PC-3 (cell line): ENCODE measurements at places on chromosomes 6 and 20. TPM values are rescaled to one million over a fixed set of nuclear protein-coding genes. Genes with fewer than 3 reads are reported as not detected.

Gene KIAA0408
- 0.04 TPM in 1 of 2 replicates, not detected in the other for total RNA-seq

Gene CTAGE9
- total RNA-seq, result not detected in 2 replicates

Gene PHACTR1
- total RNA-seq, result not detected in 2 replicates

GRCh38 chr6:155201461-155202226 is 62.2 kb upstream of the CLDN20 start:
- H3K27me3 ChIP-seq, result no peaks in the 10 kb centered on the region
- peak; percentile 88 for DNase-seq
- H3K27ac ChIP-seq, result peak overlapping the region; percentile 93
- H3K36me3 ChIP-seq, result no peaks in the 10 kb centered on the region

GRCh38 chr6:51934098-51934497 is 153.3 kb downstream of the PKHD1 start:
- H3K4me1 ChIP-seq, result no peaks in the 10 kb centered on the region
- no peaks in the 10 kb centered on the region for H3K27me3 ChIP-seq
- no peak overlapping the region for H3K27ac ChIP-seq
- DNase-seq, result peak; percentile 16

Gene JPH2
- total RNA-seq, result 15.5 and 15.8 TPM in 2 replicates

- no peaks in the 10 kb centered on the region for H3K27me3 ChIP-seq
- H3K27ac ChIP-seq, result no peak overlapping the region
- H3K4me3 ChIP-seq, result no peak overlapping the region
- peaks cover 73% of the 10 kb centered on the region for H3K36me3 ChIP-seq
These were observed 15.9 kb downstream of the ADRM1 start for GRCh38 chr20:62318400-62319345.

GRCh38 chr6:80531681-80532619 is 425.5 kb downstream of the BCKDHB start:
- H3K27me3 ChIP-seq, result no peaks in the 10 kb centered on the region
- H3K4me1 ChIP-seq, result peaks cover 14% of the 10 kb centered on the region
- DNase-seq, result no peak
- H3K4me3 ChIP-seq, result no peak overlapping the region

DNA sequence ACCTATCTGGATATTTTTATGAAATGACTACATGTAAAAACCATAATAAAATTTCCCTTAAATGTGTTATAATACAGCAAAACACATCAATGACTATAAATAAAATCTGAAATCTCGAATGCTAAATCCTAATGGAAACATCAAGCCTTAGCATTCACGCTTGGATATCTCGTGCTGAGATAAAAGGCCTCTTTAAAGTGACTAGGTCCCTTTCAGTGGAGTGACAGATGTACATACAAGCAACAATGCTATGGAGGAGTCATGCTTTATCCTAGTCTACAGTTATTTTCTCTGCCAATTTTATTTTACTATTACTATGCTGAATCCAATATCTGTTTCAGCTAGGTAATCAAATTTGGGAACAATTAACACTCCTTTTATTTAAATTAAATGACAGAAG is 72.4 kb downstream of the MAP3K7 start:
- DNase-seq, result no peak
- no peak overlapping the region for H3K27ac ChIP-seq
- peaks cover 5% of the 10 kb centered on the region for H3K36me3 ChIP-seq
- H3K4me3 ChIP-seq, result no peak overlapping the region

DNA sequence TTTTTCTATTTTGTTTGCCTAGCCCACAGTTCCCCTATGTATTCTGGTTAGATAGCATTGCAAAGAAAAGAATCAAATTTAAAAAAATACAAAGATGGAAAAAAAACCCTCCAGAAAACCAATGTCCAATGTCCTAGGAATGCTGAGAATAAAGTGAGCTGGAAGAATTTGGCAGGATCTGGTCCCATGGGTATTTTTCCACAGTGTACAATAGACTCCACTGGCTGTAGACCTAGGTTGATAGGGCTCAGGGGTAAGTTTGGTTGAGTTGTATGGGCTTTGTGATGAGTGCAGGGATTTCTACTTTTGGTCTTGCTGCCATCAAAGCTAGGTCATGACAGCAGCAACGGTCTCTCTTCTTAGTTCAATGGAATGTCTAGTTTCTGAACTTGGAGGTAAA is 41.5 kb downstream of the SLC22A2 start:
- H3K4me1 ChIP-seq, result no peaks in the 10 kb centered on the region
- no peaks in the 10 kb centered on the region for H3K27me3 ChIP-seq
- no peak overlapping the region for H3K4me3 ChIP-seq
- H3K27ac ChIP-seq, result no peak overlapping the region
- no peak for DNase-seq

DNA sequence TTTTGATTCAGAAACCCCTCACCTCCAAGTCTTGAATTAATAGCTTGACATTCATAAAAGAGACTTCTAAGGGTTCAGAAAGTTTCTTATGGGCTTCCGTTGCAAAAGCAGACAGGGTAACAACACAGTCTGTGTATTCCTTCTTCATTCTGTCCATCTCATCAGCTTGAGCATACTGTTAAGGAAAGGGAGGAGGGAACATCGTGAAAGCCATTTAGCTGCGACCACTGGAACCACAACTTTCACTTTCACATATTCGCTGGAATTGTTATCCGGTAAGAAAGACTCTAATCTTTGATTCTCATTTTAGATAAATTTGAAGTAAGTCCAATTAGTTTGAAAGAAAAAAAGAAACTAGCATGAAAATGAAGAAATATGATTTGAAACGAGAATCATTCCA is 174.4 kb downstream of the SYNE1 start:
- no peaks in the 10 kb centered on the region for H3K36me3 ChIP-seq
- H3K4me1 ChIP-seq, result peaks cover 5% of the 10 kb centered on the region
- H3K27ac ChIP-seq, result no peak overlapping the region
- DNase-seq, result no peak
- no peaks in the 10 kb centered on the region; the same call in 1 of the 2 replicates for H3K27me3 ChIP-seq

DNA sequence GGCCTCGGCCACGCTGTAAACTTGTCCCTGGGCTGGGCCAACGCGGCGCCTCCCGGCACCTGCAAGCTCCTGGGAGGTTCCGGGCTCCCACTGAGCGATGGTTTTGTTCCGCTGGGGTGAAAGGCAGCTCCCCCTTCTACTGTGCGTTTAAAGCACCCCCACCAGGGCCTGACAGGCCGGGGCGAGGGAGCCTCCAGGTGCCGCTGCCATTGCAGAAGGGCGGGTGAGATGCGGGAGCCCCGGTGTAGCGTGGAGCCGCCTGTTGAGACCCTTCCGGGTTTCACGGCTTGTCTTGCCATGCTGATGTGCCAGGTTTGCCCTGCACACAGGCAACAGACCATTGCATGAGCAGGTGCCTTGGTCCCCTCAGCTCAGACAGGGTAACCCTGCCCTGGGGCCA is 2.9 kb downstream of the COL20A1 start:
- peaks cover 46% of the 10 kb centered on the region for H3K27me3 ChIP-seq
- H3K4me1 ChIP-seq, result no peaks in the 10 kb centered on the region
- H3K36me3 ChIP-seq, result no peaks in the 10 kb centered on the region
- DNase-seq, result no peak

- no peak overlapping the region for H3K4me3 ChIP-seq
- peak; percentile 45 for DNase-seq
- peaks cover 15% of the 10 kb centered on the region; the same call in 1 of the 2 replicates for H3K36me3 ChIP-seq
- no peak overlapping the region for H3K27ac ChIP-seq
These were observed 18.0 kb downstream of the BAG2 start for GRCh38 chr6:57190140-57190539.

- H3K4me1 ChIP-seq, result peaks cover 58% of the 10 kb centered on the region
- DNase-seq, result peak; percentile 59
- H3K4me3 ChIP-seq, result peak overlapping the region; percentile 92
- peaks cover 17% of the 10 kb centered on the region for H3K36me3 ChIP-seq
- no peaks in the 10 kb centered on the region for H3K27me3 ChIP-seq
These were observed 817 bp downstream of the ME1 start for GRCh38 chr6:83429857-83430610.

- H3K36me3 ChIP-seq, result no peaks in the 10 kb centered on the region
- H3K27ac ChIP-seq, result no peak overlapping the region
- no peaks in the 10 kb centered on the region for H3K27me3 ChIP-seq
- DNase-seq, result no peak
- no peak overlapping the region for H3K4me3 ChIP-seq
These were observed 100.8 kb upstream of the NEDD9 start for GRCh38 chr6:11333132-11333849.

Gene LPA
- total RNA-seq, result not detected in 2 replicates

GRCh38 chr20:15491575-15491974 is 1081.7 kb downstream of the KIF16B start:
- H3K4me3 ChIP-seq, result no peak overlapping the region
- H3K36me3 ChIP-seq, result no peaks in the 10 kb centered on the region
- no peak overlapping the region for H3K27ac ChIP-seq
- peak; percentile 66 for DNase-seq

Gene DNAH8
- 0.06 and 0.15 TPM in 2 replicates for total RNA-seq

DNA sequence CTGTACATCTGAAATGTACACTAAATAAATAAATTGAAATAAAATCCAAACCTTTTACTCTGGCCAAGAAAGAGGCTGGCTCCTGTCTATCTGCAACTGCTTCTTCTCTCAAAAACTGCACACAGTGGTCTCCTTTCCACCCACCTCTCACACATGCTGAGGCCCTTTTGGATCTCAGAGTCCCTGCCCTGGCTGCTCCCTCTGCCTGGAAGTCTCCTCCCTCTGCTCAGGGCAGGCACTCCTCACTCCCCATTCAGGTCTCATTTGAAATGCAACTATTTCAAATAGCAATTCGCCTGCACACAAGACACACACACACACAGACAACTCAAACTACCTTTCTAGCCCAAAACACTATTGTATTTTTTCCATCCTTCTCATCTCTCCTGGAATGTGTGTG is 348.8 kb downstream of the PKHD1 start:
- H3K27me3 ChIP-seq, result no peaks in the 10 kb centered on the region
- H3K4me3 ChIP-seq, result no peak overlapping the region
- no peaks in the 10 kb centered on the region for H3K36me3 ChIP-seq
- H3K27ac ChIP-seq, result no peak overlapping the region
- no peak for DNase-seq

Gene ESR1
- total RNA-seq, result 2.2 and 5.9 TPM in 2 replicates

GRCh38 chr20:61874421-61875068 is 191.1 kb downstream of the TAF4 start:
- H3K27ac ChIP-seq, result no peak overlapping the region
- no peak overlapping the region for H3K4me3 ChIP-seq
- peaks cover 98% of the 10 kb centered on the region for H3K27me3 ChIP-seq
- no peaks in the 10 kb centered on the region for H3K4me1 ChIP-seq
- H3K36me3 ChIP-seq, result no peaks in the 10 kb centered on the region
- peak; percentile 75 for DNase-seq

DNA sequence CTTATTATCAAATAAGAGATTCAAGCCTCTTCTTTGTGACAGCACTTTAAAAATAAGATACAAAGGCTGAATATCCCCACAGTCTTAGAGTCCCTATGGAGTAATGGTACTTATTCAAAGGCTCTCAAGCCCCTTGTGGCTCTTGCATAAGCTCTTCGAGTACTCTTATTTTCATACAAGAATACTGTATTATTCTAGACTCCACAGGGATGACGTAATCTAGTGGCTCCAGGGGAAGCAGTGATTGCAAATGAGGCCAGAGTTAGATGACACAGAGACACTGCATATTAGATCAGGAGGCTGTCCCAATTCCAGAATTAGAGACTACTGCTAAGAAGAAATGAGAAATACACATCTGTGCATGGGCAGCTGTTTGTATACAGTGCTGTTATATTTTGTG is 1195.9 kb upstream of the MAP3K7 start:
- no peaks in the 10 kb centered on the region for H3K27me3 ChIP-seq
- H3K36me3 ChIP-seq, result no peaks in the 10 kb centered on the region
- no peak overlapping the region for H3K4me3 ChIP-seq
- no peaks in the 10 kb centered on the region for H3K4me1 ChIP-seq

GRCh38 chr6:147774856-147775255 is 266.4 kb downstream of the SAMD5 start:
- no peak overlapping the region for H3K4me3 ChIP-seq

DNA sequence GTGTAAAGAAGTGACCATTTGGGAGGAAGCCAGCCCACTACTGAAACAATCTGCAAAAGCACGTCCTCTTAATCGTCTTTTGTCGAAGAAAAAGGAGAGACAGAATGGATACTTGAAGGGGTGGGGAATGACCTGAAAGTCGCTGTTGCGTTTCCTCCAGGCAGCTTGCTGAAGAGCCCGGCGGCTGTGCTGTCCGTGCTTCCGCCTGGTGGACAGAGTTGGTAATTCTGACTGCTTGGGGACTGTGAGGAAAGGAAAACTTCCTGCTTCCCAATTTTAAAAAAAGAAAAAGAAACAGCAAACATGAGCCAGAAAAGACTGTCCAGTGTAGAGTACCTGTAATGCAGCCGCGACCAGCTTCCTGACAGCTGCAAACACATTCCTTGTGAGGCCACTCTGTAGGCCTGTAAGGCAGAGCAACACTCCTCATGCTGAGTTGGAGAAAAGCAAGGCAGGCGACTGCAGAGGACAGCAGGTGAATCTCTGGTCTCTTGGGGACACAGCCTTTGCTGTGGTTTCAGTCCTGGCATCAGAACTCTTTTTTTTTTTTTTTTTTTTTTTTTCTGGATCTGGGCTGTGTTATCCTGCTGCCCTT is 251.1 kb upstream of the TBX18 start:
- peak; percentile 63 for DNase-seq

Gene PLEKHG1
- 1.3 and 1.4 TPM in 2 replicates for total RNA-seq

Gene MCHR2
- not detected in 2 replicates for total RNA-seq

Gene BCL2L1
- total RNA-seq, result 260 and 277 TPM in 2 replicates

GRCh38 chr6:33414592-33415271 is 3.2 kb downstream of the CUTA start:
- peak; percentile 7 for DNase-seq
- no peak overlapping the region for H3K27ac ChIP-seq
- H3K4me1 ChIP-seq, result peaks cover 31% of the 10 kb centered on the region
- no peaks in the 10 kb centered on the region for H3K27me3 ChIP-seq
- H3K4me3 ChIP-seq, result no peak overlapping the region
- peaks cover 21% of the 10 kb centered on the region; the same call in 1 of the 2 replicates for H3K36me3 ChIP-seq

Gene TRIM15
- not detected in 2 replicates for total RNA-seq

GRCh38 chr20:50034567-50035180 is 51.9 kb downstream of the SNAI1 start:
- H3K4me3 ChIP-seq, result no peak overlapping the region
- peak; percentile 88 for DNase-seq
- peak overlapping the region; percentile 87 for H3K27ac ChIP-seq
- H3K36me3 ChIP-seq, result no peaks in the 10 kb centered on the region

DNA sequence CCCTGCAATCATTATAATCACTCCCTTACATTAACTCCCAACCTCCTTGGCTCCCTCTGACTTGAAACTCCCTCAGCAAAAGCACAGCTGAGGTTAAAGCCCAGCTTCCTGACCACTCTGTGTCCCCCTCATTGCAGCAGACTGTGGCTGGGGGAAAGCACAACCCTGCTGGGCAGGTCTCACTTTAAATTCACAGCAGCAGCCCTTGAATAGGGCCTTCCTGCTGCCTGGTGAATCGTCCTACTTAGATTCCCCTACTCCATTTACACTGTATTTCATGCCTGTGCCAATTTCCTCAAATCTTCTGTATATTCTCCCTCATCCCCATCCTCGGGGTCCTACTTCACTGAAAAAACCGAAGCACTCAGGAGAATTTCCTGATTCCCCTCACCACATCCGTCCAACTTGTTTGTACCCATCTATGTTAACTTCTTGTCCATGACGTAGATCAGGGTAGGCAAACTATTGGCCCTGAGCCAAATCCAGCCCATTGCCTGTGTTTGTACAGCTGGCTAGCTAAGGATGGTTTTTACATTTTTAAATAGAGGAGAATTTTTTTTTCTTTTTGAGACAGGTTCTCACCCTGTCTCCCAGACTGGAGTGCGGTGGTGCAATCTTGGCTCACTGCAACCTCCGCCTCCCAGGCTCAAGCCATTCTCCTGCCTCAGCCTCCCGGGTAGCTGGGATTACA is 31.5 kb upstream of the GCM1 start:
- H3K4me3 ChIP-seq, result no peak overlapping the region
- H3K4me1 ChIP-seq, result peaks cover 5% of the 10 kb centered on the region; the same call in 1 of the 2 replicates
- no peaks in the 10 kb centered on the region for H3K36me3 ChIP-seq
